ENCODE measurements at places on chromosomes 2 and 18.

DNA sequence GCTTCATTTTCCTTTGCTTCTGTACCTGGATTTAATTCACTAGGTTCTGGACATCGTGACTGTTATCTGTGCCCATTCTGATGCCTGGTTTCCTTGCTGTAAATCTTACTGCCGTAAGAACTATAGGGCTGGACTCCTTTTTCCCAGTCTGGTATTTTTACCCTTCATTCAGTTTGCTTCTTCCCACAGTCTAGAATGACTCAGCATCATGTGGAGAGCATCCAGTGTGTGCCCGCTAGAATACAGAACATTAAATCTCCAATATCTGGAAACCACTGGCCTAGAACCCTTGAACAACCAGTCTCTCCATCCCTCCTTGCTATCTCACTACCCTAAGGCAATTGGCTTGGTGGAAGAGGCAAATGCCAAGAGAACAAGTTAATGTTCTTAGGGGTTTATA is 1075.4 kb upstream of the ZEB2 start:
- no peak for DNase-seq

DNA sequence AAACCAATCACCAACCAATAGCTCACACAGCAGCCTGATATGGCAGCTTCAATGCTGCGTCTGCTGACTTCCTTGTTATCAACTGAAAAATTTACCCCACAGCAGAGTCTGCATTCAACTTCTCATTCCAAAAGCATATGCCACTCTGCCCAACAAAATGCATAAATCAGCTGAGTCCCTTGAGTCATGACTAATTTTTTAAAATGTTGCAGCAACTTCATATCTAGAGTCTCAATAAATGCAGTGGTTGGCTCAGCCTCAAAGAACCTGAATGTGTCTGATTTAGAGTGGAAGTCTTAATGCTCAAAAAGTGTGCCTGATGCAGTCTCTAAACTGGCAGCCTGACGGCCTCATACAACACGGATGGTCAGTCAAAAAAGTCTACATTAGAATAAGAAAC is 46.5 kb downstream of the FARSB start:
- no peak for DNase-seq

GRCh38 chr18:24009651-24010333 is 4.8 kb upstream of the TTC39C start:
- no peak for DNase-seq

DNA sequence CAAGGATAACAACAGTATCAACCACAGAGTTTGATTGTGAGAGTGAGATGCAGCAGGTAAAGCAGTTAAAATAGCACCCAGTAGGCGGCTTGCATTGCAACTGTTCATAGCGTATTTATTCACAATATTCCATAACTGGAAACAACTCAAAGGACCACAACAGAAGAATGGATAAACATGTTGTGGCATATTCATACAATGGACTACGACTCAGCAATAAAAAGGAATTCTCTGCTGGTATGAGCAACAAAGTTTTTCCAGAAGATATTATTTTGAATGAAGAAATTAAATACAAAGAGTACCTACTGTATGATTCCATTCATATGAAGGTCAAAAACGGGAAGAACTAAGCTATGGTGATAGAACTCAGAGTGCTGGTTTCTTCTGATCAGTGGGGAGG is 25.2 kb downstream of the GPATCH11 start:
- DNase-seq: no peak

GRCh38 chr18:5554629-5555028 is 10.8 kb upstream of the EPB41L3 start:
- DNase-seq: no peak
